ENCODE measurements at places on chromosomes 7 and 10.

DNA sequence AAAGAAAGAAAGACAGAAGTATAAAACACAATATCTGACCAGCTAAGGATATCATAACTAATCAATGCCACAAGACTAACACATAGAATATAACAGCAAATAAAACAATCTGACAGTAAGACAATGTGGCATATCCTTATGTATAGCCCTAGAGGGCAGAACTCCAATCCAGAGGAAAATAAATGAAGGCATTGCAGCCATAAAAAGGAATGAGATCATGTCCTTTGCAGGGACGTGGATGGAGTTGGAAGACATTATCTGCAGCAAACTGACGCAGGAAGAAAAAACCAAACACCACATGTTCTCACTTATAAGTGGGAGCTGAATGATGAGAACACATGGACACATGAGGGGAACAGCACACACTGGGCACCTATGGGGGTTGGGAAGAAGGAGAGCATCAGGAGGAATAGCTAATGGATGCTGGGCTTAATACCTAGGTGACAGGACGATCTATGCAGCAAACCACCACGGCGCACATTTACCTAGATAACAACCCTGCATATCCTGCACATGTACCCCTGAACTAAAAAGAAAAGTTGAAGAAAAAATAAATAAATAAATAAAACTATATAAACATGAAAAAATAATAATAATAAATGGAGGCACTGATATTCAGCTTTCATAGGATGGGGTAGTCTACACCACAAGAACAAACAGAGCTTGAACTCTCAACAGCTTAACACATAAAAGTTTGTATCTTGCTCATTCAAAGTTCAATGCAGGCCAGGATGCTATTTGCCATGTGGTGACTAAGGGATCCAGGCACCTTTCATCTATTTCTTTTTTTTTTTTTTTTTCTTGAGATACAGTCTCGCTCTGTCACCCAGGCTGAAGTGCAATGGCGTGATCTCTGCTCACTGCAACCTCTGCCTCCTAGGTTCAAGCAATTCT lies 66.1 kb upstream of the KAT6B start:
- DNase-seq, result no peak

GRCh38 chr10:86770412-86770960 lies 14.1 kb downstream of the BMPR1A start:
- no peak for DNase-seq

GRCh38 chr7:70487428-70487827 lies 644.5 kb upstream of the GALNT17 start:
- DNase-seq, result peak; percentile 30

DNA sequence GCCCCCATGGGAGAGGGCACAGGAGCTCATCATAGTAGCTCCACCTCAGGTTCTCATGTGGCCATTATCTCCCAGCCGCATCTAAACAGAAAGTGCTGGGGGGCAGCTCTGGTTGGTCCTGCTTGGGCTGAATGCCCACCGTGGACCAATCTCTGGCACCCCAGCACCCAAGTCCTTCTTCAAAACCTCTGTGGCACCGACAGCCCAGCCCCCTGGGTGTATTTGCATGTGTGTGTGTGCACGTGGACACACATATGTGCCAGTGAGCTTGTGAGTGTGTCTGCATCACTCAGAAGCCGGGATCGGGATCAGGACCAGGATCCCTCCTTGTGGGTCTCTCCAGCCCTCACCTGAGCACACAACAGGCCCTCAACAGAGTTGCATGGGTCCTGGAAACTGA lies 68.2 kb downstream of the ALOX5 start:
- DNase-seq, result no peak

GRCh38 chr7:106312099-106312871 lies 27.5 kb upstream of the NAMPT start:
- DNase-seq, result no peak

All from caudate nucleus (tissue), 63 donors.